Right kidney (tissue), 9 donors: ENCODE measurements at places on chromosomes 4 and X.

DNA sequence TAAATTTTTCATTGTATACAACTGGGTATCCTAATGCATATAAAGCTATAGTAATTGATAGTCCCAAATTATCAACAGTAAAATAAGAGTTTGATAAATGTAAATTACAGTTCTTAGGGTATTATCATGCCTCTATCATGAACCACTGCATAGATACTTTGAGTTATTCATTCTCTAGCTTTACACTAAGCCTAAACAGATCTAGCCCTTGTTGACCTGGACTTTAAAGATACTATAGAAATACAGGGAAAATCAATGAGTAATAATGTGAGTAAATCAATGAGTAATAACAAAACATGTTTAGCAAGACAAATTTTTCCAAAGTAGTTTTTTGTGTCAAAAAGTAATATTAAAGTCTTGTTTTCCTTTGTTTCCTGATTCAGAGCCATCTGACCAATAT, 228.4 kb downstream of the SCFD2 start:
- no peak for DNase-seq

DNA sequence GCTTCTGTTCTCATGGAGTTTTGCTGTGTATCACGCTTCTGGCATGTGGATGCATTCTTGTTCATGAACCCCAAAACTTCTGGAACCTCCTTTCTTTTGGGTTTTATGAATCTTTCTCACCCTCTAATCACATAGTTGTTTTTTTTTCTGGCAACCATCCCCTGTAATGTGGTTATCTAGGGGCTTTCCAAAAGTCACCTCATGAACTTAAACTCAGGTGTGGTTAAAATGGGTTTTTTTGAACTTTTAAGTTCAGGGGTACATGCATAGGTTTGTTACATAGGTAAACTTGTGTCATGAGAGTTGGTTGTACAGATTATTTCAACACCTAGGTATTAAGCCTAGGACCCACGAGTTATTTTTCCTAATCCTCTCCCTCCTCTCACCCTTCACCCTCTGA, 1099.4 kb upstream of the SLIT2 start:
- DNase-seq = no peak

GRCh38 chr4:185224597-185224996, 15.2 kb downstream of the SNX25 start:
- no peak for DNase-seq

- DNase-seq = no peak
Observed at GRCh38 chr4:62408454-62408853, 1208.3 kb downstream of the ADGRL3 start.

- DNase-seq = no peak
Observed at GRCh38 chr4:36189511-36190226, 54.6 kb downstream of the ARAP2 start.

GRCh38 chr4:6910340-6910959, 824 bp downstream of the TBC1D14 start:
- peak; percentile 61 for DNase-seq

- no peak for DNase-seq
Observed at GRCh38 chrX:1526565-1526964, 10.4 kb downstream of the P2RY8 start.

DNA sequence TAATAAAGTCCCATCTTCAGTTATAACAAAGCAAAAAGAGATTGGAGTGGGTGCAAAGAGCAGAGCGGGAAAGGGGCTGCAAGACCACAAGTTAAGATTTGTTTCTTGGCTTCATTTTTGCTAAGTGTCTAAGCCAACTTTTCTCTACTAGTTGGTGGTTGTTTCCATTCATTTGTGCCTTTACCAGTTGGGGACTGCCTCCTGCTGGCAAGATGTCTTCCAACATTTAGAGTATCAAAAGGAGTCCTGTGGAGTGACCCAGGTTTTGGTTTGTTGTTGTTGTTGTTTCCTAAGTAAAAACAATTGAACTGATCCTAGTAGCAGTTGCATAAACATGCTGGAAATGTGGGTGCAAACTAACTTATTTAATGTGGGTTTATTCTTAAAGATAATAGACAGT, 121.1 kb downstream of the SPATA18 start:
- DNase-seq = no peak

DNA sequence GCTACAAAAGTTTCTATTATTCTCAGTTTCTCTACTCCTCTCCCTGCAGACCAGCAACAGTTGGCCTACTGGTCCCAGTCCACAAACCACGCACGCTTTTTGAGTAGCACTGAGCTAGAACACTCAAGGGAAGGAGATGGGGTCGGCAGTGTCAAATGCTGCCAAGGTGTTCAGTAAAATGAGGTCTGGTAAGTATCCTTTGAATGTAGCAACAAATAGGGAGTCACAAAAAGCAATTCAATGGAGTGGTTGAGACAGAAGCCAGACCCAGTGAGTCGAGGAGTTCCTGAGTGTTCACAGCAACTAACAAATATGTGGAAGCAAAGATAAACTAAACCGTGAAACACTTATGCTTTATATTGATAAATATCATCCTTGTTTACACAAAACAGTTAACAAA, 355.7 kb downstream of the MID1IP1 start:
- DNase-seq = no peak

DNA sequence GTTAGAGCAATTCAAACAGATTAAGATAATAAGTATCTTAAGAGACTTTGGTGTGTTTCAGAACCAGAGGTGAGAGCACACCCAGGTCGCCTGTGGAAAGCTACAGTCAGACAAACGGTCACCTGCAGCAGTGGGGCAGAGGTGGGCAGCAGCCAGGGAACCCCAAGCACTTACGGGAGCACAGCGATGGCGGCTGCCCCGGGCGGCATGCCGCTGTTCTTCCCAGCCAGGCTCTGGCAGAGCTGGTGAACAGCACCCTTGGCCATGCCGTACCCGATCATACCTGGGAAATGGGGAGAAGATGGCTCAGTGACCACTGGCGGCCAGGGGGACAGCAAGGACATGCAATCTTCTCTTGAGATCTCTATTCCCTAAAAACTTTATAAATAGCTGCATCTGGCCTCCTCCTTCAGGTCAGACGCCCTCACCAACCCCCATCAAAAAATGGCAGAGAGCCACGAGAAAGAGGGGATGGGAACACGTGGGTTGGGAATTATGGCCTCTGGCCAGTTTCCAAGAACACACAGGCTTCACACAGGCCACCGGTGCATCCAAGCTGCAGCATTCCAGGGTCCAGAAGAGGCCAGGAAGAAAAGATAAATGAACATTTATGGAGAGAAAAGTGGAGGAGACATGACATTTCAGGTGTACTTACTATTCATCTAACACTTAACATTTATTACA, 19.7 kb downstream of the QDPR start:
- DNase-seq = no peak

- DNase-seq = no peak
Observed at GRCh38 chr4:6087669-6088341, 69.6 kb upstream of the C4orf50 start.

DNA sequence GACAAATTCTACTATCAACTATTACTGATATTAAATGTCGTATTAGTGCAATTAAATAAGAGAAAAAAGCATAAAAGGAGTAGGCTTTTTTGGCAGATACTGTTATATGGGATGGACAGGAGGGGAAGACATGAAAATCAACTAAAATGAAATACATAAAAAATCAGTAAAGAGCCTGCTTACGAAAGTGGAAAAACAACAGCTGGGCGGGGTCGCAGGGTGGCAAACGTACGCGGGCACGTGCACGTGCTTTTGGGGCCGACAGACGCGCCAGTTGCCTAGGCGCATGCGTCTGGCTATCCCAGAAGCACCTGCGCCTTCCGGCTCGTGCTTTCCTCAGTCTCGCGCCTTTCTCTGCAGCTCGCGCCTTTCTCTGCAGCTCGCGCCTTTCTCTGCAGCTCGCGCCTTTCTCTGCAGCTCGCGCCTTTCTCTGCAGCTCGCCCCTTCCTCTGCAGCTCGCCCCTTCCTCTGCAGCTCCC, at the start of gene YY2:
Gene YY2, plus strand, starts transcription at position 51 of the 479 bp plus-strand sequence. CDS start 498 bp downstream, outside the sequence.
- no peak for DNase-seq

- no peak for DNase-seq
Observed at GRCh38 chr4:41406113-41406516, 131.8 kb upstream of the LIMCH1 start.

DNA sequence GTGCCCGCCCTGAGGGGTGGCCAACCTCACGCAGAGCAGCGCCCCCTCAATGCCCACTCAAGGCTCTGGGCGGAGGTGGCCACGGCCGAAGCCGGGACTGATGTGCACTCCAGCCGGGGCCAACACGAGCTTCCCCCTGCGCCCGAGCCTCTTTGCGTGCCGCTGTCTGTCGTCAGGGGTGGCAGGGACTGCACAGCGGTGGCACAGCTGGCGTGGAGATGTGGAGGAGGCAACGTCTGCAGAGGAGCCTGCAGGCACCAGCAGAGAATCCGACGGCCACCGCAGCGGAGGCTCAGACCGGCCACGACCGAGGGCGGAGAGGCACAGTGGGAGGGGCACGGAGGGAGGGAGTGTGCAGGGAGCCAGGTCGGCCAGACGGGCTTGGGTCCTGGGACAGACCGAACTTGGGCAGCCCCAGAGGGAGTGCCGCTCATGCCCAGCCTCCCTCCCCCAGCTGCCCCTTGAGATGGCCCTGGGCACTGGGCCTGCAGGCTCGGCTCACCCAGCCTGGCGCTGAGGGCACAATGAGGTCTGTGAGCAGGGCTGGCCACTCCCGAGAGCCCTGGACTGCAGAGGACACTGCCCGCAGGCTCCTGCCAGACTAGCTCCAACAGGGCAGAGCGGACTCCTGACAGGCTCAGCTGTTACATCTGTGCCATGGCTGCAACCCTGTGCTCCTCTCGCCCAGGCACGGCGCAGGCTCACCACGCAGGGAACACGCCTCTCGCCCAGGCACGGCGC, 46.5 kb upstream of the CPLX1 start:
- no peak for DNase-seq

DNA sequence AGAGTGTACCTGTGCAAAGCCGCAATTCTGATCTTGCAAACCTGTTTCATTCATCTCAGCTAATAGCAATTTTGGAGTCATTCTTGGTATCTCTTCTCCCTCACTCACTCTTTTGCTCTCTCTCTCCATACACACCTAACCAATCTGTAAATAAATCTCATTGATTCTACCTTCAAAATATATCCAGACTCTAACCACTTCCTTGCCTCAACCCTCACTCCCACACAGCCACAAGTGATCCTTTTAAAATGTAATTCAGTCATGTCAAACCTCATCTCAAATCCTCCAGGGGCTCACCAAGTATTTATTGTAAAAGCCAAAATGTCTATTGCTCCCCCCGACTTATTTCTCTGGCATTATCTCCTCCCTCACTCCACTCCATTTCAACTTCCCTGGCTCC, 51.7 kb upstream of the SLC10A4 start:
- DNase-seq = no peak

GRCh38 chr4:26267087-26267486, 53.7 kb upstream of the RBPJ start:
- DNase-seq = no peak

- DNase-seq = no peak
Observed at GRCh38 chr4:67103001-67103747, 442.1 kb downstream of the CENPC start.

DNA sequence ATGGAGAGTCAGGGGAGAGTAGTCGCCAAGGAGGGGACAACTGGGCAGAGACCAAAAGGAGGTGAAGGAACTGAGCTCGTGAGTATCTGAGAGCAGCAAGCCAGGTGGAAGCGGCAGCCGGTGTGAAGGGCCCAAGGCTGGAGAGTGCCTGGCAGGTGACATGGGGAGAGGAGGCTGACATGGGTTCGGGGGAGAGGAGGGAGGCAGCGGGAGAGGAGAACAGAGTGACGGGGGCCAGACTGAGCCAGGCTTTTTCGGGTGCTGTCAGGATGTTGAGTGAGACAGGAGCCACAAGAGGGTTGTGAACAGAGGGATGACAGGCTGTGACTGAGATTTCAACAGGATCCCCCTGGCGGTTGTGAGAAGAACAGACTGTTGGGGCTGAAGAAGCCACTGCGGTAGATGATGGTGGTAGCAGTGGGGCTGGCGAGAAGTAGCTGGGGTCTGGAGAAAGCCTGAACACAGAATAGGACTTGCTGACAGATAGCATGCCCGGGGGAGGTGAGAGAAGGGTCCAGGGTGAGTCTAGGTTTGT, 5.7 kb downstream of the ELK1 start:
- DNase-seq = no peak

DNA sequence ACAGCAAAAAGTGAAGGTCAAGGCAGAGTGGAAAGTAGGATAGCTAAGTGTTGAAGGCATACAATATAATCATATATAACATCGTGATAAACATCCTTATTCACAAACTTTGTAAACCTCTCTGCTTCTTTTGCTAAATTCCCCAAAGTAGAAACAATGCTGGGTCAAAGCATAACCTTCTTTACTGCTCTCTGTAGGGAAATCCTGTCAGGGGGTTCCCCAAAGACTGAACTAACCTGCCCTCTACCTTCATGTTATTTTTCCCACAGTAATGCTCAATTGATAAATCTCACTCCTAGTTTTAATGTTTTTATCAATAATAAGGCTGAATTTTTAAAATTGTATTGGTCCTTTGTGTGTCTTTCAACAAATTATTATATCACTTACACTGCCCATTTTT, 55.7 kb downstream of the DCHS2 start:
- DNase-seq = no peak

- DNase-seq = no peak
Observed at GRCh38 chr4:48015678-48016077, 803 bp downstream of the CNGA1 start.

DNA sequence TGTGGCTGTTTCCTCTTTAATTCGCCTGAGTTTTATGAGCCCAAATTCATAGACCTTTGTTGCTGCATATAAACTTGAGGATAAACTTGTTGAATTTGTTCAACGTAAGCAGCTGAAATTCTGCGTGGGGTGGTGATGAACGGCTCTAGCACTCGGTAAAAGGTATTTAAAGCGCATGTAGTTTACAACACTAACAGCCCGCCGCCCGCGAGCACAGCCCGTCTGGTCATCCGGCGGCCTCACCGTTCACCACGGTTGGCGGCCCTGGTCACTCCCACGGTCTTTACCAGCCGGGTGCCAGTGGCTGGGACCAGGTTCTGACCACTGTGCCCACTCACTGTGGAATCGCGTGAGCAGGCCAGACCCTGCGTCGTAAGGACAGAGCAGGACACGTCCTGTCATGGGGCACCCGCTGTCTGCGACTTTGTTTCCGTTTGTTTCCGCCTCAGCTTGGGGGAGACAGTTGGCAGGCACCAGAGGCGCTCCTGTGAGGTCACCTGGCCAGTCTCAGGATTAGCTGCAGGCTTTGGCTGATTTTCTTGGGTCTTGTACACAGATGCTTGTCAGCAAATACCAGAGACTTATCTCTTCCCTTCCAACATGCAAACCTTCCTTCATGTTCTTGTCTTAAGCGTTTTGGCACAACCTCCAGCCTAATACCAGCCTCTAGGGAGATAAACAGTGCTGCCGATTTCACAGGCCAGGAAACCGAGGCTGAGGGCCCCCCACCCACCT, 36.8 kb upstream of the SPON2 start:
- DNase-seq = no peak
